ENCODE measurements at places on chromosomes 2 and 18. TPM values are rescaled to one million over a fixed set of nuclear protein-coding genes. Genes with fewer than 3 reads are reported as not detected.

LCT gene
- 0.16 TPM for total RNA-seq

CCDC102B gene
- 2.3 TPM for total RNA-seq

ARHGAP15 gene
- total RNA-seq = 64.3 TPM

DNA sequence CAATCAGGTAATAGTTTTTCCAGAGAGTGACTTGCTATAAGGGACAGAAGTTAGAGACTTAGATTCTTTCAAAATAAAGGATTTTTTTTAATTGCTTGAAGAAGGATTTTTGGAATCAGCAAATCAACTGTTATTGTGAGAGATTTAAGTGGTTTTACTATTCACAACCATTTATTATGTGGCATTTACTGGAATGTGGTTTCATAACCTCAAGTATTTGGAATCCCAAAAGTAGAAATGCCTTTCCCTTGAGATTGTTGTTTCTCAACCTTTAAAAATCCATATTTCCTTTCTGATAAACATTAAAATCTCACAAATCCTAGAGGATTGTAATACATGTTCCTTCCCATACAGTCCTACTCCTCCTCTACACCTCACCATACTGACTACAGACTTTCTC, 5.0 kb downstream of the TANK start:
- peaks cover 79% of the 10 kb centered on the region for H3K4me1 ChIP-seq
- H3K36me3 ChIP-seq = peaks cover 48% of the 10 kb centered on the region
- H3K4me3 ChIP-seq = no peak overlapping the region
- H3K27ac ChIP-seq = peak overlapping the region; percentile 12

DNA sequence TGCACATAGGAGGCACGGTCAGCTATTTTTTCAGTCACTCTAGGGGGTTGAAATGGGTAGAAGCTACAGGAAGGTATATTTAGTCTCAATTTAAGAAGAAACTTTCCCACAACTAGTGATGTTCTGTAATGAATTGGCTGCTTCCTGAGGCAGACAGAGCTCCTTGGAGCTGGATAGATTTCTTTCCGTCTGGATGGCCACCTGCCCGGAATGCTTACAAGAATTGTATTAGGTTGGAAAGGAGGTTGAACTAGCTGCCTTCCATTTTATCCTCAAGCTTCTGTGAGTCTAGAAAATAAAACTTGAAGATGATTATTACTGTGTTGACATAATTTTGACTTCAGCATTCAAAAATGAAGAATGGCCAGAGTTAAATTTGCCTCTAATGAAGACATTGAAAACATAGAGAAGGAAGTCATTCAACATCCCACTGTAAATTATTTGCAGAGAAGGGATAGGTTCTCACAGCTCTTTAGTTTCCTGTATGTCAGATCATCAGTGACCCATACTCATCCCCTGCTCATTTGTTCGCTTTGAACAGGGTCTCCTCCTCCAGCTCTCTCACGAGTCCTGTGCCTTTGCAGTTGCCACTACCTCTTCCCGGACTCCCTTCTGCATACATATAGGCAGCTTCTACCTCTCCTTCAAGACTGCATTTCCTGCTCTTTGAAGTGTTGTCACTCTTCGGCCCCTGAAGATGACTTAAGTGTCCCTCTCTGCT, 88.8 kb downstream of the CRIM1 start:
- peaks cover 9% of the 10 kb centered on the region for H3K4me1 ChIP-seq
- H3K4me3 ChIP-seq = no peak overlapping the region
- no peak overlapping the region for H3K27ac ChIP-seq
- no peak for DNase-seq
- peaks cover 2% of the 10 kb centered on the region for H3K36me3 ChIP-seq
- no peaks in the 10 kb centered on the region for H3K27me3 ChIP-seq

- no peak overlapping the region for H3K27ac ChIP-seq
- DNase-seq = no peak
- H3K36me3 ChIP-seq = no peaks in the 10 kb centered on the region
- no peaks in the 10 kb centered on the region for H3K4me1 ChIP-seq
- H3K4me3 ChIP-seq = no peak overlapping the region
Observed at GRCh38 chr18:49865401-49865800, 52.1 kb upstream of the ACAA2 start.

GRCh38 chr2:85468704-85469349, 50.3 kb downstream of the SH2D6 start:
- H3K27ac ChIP-seq = no peak overlapping the region
- no peak overlapping the region for H3K4me3 ChIP-seq
- no peak for DNase-seq
- no peaks in the 10 kb centered on the region for H3K4me1 ChIP-seq
- H3K27me3 ChIP-seq = no peaks in the 10 kb centered on the region

- H3K4me1 ChIP-seq = peaks cover 10% of the 10 kb centered on the region
- H3K27me3 ChIP-seq = no peaks in the 10 kb centered on the region
- H3K27ac ChIP-seq = no peak overlapping the region
- H3K4me3 ChIP-seq = no peak overlapping the region
- no peak for DNase-seq
- H3K36me3 ChIP-seq = peaks cover 12% of the 10 kb centered on the region
Observed at GRCh38 chr2:158542577-158542976, 85.8 kb downstream of the PKP4 start.

- H3K4me3 ChIP-seq = no peak overlapping the region
- no peaks in the 10 kb centered on the region for H3K36me3 ChIP-seq
- no peak overlapping the region for H3K27ac ChIP-seq
- no peak for DNase-seq
Observed at GRCh38 chr2:204827701-204828590, 282.7 kb downstream of the PARD3B start.

NYAP2 gene
- not detected for total RNA-seq

GRCh38 chr18:6495536-6495935, 80.8 kb upstream of the L3MBTL4 start:
- H3K4me3 ChIP-seq = no peak overlapping the region
- no peaks in the 10 kb centered on the region for H3K4me1 ChIP-seq
- no peaks in the 10 kb centered on the region for H3K27me3 ChIP-seq
- H3K36me3 ChIP-seq = no peaks in the 10 kb centered on the region
- no peak overlapping the region for H3K27ac ChIP-seq
- DNase-seq = no peak

ANKRD62 gene
- not detected for total RNA-seq

GRCh38 chr18:25592804-25593360, 240.9 kb upstream of the ZNF521 start:
- H3K36me3 ChIP-seq = no peaks in the 10 kb centered on the region
- H3K27ac ChIP-seq = no peak overlapping the region
- no peak overlapping the region for H3K4me3 ChIP-seq
- no peak for DNase-seq
- no peaks in the 10 kb centered on the region for H3K27me3 ChIP-seq

GRCh38 chr2:111946294-111947114, 48.1 kb downstream of the MERTK start:
- no peak overlapping the region for H3K4me3 ChIP-seq
- no peak for DNase-seq
- no peaks in the 10 kb centered on the region for H3K27me3 ChIP-seq
- no peaks in the 10 kb centered on the region for H3K36me3 ChIP-seq

PROKR1 gene
- total RNA-seq = not detected

DNA sequence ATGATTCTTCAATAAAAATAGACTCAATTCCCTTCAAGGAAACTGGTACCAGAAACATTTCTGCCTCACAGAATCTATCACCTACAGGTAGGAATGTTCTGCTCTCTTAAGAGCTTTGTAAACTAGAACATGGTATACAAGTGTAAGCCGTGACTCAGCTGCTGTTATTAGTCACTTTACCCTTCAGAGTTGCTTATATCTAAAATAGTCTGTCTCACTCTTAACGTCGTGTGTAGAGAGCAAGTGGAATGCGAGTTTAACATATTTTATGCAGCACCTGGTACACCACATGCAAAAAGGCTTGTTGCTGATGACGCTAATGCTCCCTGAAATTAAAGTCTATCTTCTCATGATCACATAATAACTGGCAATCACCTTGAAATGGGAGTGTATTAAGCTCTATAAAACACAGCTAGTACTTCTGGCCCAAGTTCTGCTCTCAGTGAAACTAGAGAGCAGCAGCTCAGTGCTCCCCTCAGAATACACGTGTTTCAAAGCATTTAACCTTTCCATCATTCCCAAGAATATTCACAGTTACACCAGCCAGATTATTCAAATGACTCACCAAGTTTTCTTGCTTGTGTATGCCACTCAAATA, 420.0 kb downstream of the ZEB2 start:
- no peak overlapping the region for H3K27ac ChIP-seq
- peaks cover 10% of the 10 kb centered on the region for H3K4me1 ChIP-seq
- H3K4me3 ChIP-seq = no peak overlapping the region

DNA sequence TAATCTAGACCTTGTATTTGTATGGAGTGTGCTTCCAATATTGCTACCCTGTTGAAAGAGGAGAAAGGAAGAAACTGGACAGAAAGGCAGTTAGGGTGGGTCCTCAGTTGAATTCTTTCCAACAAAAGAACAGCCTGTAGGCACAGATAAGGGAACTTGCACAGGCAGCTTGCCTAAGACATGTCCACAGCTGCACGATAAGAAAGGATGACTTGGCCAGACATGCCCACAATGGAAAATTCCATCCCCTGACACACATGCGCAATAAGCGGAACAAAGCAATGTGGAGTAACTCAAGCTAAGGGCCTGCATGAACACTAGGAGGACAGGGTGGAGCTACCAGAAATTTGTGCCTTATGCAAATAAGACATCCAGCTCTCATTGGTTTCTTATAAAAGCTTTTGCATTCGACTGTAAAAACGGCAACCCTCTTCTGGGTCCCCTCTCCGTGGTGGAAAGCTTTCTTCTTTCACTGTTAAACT, 1084.7 kb upstream of the NXPH2 start:
- H3K27me3 ChIP-seq = no peaks in the 10 kb centered on the region
- no peak overlapping the region for H3K27ac ChIP-seq
- no peak overlapping the region for H3K4me3 ChIP-seq

SPP2 gene
- not detected for total RNA-seq

DNA sequence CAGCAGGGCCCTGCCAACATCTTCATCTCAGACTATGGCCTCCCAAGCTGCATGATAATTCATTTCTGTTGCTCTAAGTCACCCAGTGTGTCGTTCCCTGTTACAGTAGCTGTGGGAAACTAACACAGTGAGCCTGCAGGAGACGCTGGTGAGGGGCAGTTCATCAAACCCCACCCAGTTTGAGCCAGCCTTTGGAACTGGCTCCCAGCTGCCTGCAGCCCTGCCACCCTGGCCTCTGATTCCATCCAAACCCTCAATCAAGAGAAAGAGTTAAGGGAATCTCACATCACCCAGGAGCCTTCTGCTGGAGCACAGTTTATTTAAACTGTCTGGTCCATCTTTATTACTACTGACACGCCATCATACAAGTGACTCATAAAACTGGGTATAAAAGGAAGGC, 64.9 kb upstream of the ZCCHC2 start:
- peaks cover 9% of the 10 kb centered on the region for H3K4me1 ChIP-seq
- no peak overlapping the region for H3K4me3 ChIP-seq
- H3K36me3 ChIP-seq = no peaks in the 10 kb centered on the region
- peaks cover 9% of the 10 kb centered on the region for H3K27me3 ChIP-seq
- no peak for DNase-seq
- H3K27ac ChIP-seq = no peak overlapping the region

DNA sequence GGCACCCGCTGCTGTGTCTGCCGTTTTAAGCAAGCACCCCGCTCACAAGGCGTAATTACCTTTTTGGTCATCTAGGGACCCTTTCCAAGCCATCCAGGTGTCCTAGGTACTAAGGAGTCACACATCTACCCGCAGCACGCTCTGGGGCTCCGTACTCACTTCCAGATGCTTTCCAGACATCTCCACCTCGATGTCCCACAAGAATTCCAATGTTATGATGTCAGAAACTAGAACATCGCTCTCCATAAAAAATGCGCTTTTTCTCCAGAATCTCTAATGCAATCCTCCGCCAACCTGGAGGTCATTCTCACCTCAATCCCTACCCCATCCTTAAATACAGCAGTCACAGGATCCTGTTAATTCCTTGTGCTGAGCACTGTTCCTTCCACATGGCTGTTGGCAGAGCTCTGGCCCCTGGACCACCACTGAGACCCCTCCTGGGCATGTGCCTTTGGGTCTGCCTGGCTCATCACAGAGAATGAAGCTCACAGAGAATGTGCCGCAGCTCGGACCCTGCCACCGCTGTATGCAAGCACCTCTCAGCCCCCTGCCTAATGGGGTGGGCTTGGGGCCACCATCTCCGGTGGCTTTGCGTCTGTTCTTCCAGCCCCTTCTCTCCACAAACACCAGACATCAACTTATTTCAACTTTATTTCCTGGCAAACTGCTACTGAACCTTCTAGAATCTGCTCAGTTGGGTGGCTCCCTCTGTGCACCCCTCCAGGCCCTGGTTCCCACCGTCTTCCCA, 4.6 kb upstream of the PXDN start:
- peaks cover 36% of the 10 kb centered on the region for H3K27me3 ChIP-seq
- no peaks in the 10 kb centered on the region for H3K36me3 ChIP-seq
- no peak overlapping the region for H3K27ac ChIP-seq
- H3K4me1 ChIP-seq = no peaks in the 10 kb centered on the region

- no peaks in the 10 kb centered on the region for H3K27me3 ChIP-seq
- H3K4me3 ChIP-seq = no peak overlapping the region
- no peak overlapping the region for H3K27ac ChIP-seq
- no peak for DNase-seq
- no peaks in the 10 kb centered on the region for H3K36me3 ChIP-seq
Observed at GRCh38 chr18:26510337-26510736, 38.0 kb downstream of the KCTD1 start.

DNA sequence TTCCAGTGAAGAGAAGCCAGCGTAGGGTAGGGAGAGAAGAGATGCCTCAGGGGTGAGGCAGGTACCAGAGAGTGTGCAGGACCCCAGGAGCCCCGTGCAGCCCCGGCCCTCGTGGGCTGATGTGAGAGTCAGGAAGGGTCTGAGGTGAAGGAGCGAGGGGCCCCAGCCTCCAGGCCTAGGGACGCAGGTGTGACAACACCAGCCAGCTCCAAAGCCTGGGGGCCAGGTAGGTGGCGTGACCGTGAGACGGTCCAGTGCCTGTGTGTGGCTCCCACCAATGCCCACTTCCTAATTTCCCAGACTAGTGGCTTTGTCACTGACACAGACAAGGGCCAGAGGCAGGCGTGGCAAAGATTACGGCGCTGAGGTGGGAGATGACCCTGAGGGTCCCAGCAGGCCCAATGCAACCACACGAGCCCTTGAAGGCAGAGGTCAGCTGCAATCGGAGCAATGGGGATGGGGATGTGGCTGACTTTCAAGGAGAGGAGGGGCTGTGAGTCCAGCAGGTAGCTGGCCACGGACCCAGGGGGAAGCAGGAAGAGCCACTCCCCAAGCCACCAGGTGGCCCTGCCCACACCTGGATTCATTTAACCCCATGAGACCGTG, 86.0 kb upstream of the SNTG2 start:
- H3K4me1 ChIP-seq = no peaks in the 10 kb centered on the region
- no peak for DNase-seq
- H3K4me3 ChIP-seq = no peak overlapping the region
- no peaks in the 10 kb centered on the region for H3K27me3 ChIP-seq
- H3K27ac ChIP-seq = no peak overlapping the region

- DNase-seq = no peak
- no peaks in the 10 kb centered on the region for H3K27me3 ChIP-seq
- H3K4me1 ChIP-seq = peaks cover 6% of the 10 kb centered on the region
Observed at GRCh38 chr2:169507698-169508097, 1.8 kb upstream of the KLHL41 start.

Measured in activated CD4-positive, alpha-beta T cell treated with anti-CD3 and anti-CD28 coated beads for 36 hours (primary cell).